HCT116 (cell line): ENCODE measurements at places on chromosomes 7 and 10. TPM values are rescaled to one million over a fixed set of nuclear protein-coding genes. Genes with fewer than 3 reads are reported as not detected.

DNA sequence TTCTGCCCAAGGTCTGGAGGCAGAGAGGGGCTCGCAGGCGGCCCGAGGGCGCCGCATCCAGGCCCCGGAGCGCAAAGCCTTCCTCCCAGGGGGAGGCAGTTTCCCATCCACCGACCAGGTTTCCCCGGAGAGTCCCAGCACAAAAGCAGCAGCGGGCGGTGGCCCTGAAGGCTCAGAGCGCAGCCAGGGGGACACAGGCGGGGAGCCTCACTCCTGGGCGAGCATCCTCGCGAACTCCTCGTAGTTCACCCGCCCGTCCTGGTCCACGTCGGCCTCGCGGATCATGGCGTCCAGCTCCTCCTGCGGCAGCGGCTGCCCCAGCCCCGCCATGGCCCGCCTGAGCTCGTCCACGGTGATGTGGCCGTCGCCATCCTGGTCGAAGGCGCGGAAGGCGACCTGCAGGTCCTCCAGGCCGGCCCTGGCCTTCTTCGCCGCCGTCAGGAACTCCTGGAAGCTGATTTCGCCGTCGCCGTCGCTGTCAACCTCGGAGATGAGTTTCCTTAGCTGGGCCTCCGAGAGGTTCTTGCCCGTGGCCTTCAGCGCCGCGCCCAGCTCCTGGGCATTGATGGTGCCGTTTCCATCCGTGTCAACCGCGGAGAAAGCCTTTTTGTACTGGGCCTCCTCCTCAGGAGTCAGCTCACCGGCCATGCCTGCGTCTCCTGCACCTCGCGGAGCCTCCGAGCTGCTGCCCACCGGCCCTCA is 428 bp downstream of the CALML5 start:
- DNase-seq: no peak

The GPR15LG gene
- total RNA-seq: not detected

GRCh38 chr10:119867317-119867716 is 5.3 kb downstream of the MCMBP start:
- DNase-seq: no peak

The SPACDR gene
- 1.7 TPM for total RNA-seq

GRCh38 chr10:102392306-102392705 is 3.2 kb upstream of the NFKB2 start:
- DNase-seq: no peak

GRCh38 chr7:40437498-40437897 is 302.7 kb downstream of the SUGCT start:
- DNase-seq: peak; percentile 21

The FAM25G gene
- total RNA-seq: not detected

DNA sequence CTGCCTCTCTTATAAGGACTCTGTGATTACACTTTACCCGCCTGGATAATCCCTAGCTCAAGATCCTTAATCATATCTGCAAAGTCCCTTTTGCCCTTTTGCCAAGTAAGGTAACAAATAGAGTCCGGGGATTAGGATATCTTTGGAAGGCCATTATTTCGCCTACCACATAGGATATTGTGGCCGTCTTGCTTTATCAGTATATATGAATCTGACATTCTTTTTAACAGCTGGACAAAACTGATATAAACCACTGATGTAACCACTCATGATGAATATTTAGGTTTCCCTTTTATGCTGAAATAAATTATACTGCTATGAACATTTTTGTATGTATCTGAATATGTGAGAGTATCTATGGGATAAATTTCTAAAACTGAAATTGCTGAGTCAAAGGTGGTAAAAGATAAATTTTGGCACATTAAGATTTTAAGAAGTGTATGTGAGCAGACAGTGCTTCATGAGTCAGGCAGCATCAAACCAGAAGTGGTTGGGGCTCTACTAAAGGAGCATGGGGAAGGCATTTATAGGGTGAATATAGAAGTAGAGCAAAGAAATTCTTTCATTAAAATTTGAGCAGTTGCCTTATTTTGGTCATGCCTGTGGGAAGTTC is 44.7 kb downstream of the AVL9 start:
- no peak for DNase-seq
